ENCODE measurements at places on chromosomes 4 and X.
A peak's percentile ranks its signal among the peaks of the same experiment; 100 is the strongest.

GRCh38 chr4:153495480-153496193 is 29.5 kb downstream of the TMEM131L start:
- DNase-seq, result no peak

DNA sequence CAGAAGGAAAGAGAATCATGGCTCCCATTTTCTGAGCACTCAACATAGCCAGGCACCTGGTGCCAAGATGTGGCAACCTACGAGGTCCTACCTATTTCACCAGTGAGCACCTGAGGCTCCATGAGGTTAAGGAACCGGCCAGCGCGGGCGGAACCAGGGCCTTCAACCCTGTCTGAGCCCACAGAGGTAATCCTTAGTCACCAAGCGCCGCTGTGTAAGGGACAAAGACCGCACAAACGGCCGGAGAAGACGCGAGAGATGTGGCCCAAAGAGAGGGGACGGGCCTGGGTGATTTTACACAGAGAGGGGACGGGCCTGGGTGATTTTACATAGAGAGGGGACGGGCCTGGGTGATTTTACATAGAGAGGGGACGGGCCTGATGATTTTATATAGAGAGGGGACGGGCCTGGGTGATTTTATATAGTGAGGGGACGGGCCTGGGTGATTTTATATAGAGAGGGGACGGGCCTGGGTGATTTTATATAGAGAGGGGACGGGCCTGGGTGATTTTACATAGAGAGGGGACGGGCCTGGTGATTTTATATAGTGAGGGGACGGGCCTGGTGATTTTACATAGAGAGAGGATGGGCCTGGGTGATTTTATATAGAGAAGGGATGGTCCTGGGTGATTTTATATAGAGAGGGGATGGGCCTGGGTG is 114.2 kb downstream of the SMIM20 start:
- no peak for DNase-seq

DNA sequence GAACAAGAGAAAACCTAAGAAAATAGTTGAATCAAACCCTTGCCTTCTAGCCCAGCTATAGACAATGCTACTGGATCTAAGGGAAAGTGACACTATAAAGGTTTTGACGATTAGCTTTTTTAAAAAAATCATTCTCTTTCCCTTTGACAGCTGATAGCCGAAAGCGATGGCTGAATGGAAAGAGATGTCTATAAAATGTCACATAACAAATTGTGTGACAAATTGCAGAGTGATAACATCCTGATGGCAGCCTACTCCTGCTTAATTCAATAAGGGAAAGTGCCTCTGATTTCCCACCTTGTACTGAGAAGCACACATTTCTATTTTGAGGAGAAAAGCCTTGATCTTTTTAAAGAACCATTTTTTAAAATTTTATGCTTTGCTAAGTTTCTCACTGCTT is 114.5 kb downstream of the SORBS2 start:
- no peak for DNase-seq

GRCh38 chrX:8242431-8243020 is 71.5 kb upstream of the VCX2 start:
- no peak for DNase-seq

GRCh38 chr4:59983852-59984251 is 1216.3 kb upstream of the ADGRL3 start:
- no peak for DNase-seq

DNA sequence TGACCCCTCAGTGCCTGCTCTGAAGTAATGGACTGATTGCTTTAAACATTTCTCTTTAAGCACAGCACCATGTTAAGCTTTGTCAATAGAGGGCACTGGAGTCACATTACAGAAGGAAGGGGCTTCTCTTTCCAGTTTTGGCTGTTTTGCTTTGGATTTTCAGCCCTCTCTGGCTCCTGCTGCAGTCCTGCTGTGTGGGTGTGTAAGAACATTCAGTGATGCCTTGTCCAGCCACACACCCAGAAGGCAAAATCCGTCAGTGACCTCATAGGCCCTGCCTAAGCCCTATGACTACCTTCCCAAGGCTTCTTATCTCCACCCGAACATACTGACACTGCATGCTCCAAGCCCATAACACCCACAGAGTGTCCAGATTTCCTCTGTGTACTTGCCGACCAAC is 215.3 kb upstream of the CTSO start:
- peak; percentile 73 for DNase-seq

- DNase-seq, result no peak
These were observed 35.9 kb downstream of the HHIP start for GRCh38 chr4:144681806-144682205.

DNA sequence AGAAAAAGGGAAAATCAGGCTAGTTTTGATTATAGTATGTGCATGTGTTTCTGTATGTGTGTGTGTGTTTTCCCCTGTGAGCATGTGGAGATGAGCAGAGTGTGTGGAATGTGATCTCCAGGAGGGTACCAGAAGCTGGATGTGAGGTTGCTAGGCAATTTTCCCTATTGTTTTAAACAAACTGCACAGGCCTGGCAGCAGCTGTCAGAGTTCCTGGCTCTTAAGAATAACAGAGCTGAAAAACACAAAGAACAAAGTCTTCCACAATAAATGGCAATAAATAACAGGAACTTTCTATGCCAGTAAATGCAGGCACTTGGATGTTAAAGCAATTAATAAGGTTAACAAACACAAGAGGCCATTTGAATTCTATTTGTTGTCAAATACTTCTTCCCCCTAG is 344.6 kb upstream of the CTSO start:
- DNase-seq, result peak; percentile 89

Measured in fibroblast of gingiva (primary cell).